RWPE2 (cell line): ENCODE measurements at places on chromosomes 5 and 9.

GRCh38 chr9:31597977-31598376 lies 786.5 kb upstream of the ACO1 start:
- DNase-seq = peak; percentile 51

DNA sequence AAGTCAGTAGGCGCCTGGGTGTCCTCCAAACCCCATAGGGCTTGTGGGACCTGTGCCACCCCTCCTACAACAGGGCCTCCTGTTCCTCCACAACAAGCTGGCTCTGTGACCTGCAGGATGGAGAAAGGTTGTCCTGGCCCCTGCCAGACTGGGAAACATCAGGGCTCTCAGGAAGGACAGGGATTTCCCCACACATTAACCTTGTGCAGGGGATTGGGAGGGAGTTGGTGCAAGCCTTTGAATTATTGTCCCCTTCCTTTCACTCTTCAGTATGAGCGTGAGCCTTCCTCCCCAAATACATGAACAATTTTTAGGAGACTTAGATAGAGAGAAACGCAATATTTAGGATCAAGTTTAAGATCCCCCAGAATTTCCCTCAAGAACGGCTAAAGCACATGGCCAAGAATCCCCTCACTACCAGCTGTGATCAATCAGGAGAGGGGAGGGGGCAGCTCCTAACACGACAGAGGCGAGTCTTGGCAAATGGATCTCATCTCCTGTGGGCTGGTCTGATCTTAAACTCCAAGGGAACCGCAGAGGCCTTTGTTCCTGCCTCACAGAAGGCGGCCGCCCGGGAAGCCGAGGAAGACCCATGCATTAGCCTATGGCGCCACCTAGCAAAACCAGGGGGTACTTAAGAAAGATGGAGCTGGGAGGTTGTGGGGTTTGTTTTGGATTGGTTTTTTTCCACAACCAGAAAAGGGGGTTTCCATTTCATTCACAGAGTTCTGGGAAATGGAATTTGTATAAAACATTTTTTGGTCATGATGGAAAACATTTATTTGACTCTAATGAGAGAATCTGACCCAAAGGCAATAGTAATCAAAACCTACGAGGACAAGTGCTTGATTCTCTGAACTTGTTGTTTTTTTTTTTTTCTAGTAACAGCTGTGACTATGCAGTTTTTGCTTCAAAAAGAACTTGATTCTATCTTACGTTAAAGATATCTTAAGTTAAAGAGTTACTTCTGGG lies 36.1 kb upstream of the OSMR start:
- DNase-seq = peak; percentile 80

- no peak for DNase-seq
Observed at GRCh38 chr9:124500796-124501611, 6.2 kb downstream of the NR5A1 start.

DNA sequence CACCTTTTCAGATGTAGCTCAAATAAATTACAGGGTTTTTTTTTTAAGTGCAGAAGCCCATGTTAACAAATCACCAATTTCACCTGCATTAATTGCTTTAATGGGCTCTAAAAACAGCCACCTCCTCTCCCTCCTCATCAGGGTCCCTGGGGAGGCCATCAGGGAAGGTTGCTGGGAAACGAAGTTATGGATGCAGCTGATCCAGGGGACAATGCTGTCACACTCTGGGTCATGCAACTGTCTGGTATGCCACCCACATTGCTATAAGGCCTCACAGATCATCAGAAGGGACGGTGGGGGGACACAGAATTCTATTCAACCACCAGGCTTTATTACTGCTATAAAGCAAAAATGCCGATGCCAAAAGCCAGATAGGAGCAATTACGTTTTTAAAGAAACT lies 9.3 kb downstream of the WHRN start:
- no peak for DNase-seq

DNA sequence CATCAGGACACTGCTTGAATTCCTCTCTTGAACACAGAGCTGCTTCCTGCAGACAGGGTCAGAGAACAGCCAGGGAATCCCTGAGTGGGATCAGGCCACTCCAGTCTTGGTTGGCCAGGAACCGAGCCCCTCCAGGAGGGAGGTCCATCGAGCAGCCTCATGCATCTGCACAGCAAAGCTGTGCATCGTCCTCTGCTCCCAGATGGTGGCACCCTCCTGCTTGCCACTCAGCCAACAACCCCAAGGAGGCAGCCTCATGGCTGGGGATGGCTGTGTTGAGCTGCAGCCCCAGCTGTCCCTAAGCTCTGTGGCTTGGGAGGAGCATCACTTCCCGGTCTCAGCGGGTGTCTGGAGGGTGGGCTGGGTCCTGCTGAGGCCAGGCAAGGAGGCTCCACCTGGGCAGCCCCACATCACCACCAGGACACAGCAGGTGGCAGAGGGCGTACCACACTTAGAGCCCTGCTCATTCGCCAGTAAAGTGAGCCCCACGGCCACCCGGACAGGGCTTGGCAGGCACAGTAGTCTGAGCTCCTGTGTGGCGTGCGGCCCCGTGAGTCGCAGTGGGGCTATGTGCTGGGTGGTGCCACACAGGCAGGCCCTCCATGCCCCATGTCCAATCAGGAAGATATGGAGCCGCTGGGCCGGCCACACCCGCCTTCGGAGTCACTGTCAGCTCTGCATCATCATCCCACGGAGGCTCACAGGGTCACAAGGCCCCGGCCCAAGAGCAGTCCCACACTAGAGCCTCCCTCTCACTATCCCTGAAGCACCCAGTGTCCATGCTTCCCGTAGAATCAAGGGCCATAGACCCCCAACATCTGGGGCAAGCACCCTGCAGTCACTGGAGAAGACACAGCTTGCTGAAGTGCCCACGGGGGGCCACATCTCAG lies 11.9 kb downstream of the LPCAT1 start:
- DNase-seq = peak; percentile 77

DNA sequence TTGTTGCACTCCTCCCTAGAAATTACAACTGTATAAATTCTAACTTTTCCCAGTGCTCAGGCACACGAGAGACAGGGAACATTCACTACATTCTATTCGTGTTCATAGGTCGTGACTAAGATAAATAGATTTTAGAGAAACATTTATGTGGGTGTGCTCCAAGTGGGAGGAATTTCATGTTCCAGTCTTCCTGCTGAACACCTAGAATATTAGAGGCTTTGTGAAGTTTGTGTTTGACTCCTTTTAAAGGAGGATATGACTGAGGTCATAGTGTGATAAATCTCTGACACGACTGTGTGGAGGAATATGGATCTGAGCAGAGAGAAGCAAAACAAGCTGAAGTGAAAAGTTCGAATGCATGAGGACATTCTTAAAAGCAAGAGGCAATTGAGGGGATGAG lies 355.3 kb downstream of the ZSWIM6 start:
- DNase-seq = no peak

GRCh38 chr9:136683755-136684154 lies 3.5 kb downstream of the AGPAT2 start:
- no peak for DNase-seq
